NCI-H460 (cell line): ENCODE measurements at places on chromosomes 7 and 10. TPM values are rescaled to one million over a fixed set of nuclear protein-coding genes. Genes with fewer than 3 reads are reported as not detected.

- DNase-seq, result no peak
Observed at GRCh38 chr7:44985900-44986217, 7.0 kb upstream of the MYO1G start.

GRCh38 chr10:69506834-69507713 is 55.8 kb downstream of the TSPAN15 start:
- no peak for DNase-seq

The GNGT1 gene
- 0.47 and 0.61 TPM in 2 replicates for total RNA-seq

DNA sequence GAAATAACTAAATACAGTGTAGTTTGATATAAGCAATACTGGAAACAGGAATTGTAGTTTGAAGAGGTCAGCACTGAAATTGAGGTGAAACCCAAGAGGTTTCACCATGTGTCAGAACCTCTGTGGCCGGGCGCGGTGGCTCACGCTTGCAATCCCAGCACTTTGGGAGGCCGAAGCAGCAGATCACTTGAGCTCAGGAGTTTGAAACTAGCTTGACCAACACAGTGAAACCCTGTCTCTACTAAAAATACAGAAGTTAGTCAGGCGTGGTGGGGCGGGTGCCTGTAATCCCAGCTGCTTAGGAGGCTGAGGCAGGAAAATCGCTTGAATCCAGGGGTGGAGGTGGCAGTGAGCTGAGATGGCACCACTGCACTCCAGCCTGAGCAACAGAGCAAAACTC is 13.7 kb downstream of the AHCYL2 start:
- no peak for DNase-seq

DNA sequence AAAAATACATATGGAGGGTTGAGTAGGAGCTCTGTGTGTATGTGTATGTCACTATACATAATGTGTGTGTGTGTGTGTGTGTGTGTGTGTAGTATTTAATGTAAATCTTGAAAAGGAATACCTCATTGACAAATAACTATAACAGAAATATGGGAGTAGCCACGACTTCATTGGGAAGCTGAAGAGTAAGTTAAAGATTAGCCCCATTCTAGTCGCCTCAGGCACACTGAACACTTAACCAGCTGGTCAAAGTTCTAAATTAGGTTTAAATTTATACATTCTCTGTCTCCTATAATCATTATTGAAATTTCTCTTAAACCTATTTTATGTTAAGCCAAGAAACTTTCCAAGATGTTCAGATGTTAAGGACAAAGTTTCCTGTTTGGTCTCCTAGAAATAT is 45.3 kb downstream of the FAM13C start:
- no peak for DNase-seq

DNA sequence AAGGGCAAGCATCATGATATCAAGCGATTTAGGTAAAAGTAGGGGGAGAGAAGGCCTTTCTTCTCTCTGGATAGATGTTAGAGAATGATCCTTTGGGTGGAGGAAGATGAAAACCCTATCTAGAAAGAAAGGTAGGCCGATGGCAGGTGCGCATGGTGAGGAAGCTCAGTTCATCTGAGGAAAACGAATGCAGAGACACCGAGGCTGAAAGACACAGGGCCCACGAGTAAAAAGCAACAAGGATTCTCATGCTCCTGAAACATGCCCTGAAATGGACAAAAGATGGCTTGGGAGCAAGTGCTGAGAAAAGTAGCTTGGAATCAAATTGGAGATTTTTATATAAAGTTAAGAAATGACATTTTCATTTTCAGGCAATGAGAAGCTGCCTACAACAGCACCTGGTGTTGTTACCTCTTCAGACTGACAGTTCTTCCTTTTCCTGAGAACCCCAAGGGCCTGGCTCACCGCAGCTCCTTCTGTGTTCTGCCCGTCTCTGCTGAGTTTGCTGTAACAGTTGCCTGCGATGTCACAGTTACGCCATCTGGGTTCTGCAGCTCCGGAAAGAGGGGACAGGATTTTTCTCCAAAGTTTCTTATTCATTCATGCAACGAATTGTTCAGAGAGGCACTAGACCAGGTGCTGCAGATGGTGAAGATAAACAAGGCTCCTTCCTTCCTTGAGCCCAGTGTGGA is 402.0 kb upstream of the KLF6 start:
- DNase-seq, result no peak

The RASSF4 gene
- 0.63 and 0.94 TPM in 2 replicates for total RNA-seq

GRCh38 chr7:98869597-98870120 is at the start of gene TMEM130:
TMEM130 (minus strand) TSS chr7:98870014; CDS start chr7:98869861, 153 bp downstream.
- no peak for DNase-seq

The TSPAN15 gene
- 10.9 and 11.5 TPM in 2 replicates for total RNA-seq

The RTKN2 gene
- total RNA-seq, result 2.8 and 4.0 TPM in 2 replicates

The COL13A1 gene
- total RNA-seq, result 0.15 and 0.20 TPM in 2 replicates

DNA sequence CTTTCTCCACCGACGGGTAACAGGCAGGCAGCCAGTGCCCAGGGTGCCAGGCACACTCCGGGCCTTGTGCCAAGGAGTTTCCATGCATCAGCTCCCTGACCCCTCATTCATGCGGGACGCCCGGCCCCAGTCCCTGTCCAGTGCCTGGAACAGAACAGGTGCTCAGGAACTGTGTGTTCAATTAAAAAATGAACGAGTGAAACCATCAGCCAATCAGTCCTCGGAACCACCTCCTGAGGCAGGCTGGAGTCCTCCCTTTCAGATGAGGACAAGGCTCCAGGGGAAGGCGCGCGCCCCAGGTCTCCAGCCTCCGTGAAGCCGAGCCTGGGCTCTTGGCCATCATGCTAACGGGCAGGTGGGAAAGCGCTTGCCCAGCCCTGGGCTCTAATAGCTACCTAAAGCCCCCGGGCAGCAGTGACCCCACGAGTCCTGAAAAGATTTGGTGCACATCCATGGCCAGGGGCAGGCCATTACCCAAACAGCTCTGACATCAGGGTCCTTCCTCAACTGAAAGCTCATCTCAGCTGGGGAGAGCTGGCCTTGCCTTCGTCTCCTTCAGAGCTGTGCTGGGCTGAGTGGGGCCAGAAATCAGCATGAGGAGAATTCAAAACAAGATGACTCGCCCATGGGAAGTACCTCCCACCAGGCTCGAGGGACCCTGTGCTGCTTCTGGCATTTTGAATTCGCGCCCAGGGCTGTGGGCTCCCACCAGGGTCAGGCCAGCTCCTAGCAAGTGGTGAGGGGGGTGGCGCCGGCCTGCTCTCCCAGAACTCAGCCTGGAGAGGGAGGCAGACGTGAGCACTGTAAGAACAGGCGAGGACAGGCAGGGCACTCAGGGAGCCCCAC is 200.5 kb downstream of the MAD1L1 start:
- no peak for DNase-seq

GRCh38 chr7:140678816-140679130 is 6.0 kb downstream of the ADCK2 start:
- DNase-seq, result no peak

The DPYSL4 gene
- 1.5 and 2.1 TPM in 2 replicates for total RNA-seq

- DNase-seq, result no peak
Observed at GRCh38 chr10:105383978-105384377, 742.9 kb downstream of the SORCS3 start.

DNA sequence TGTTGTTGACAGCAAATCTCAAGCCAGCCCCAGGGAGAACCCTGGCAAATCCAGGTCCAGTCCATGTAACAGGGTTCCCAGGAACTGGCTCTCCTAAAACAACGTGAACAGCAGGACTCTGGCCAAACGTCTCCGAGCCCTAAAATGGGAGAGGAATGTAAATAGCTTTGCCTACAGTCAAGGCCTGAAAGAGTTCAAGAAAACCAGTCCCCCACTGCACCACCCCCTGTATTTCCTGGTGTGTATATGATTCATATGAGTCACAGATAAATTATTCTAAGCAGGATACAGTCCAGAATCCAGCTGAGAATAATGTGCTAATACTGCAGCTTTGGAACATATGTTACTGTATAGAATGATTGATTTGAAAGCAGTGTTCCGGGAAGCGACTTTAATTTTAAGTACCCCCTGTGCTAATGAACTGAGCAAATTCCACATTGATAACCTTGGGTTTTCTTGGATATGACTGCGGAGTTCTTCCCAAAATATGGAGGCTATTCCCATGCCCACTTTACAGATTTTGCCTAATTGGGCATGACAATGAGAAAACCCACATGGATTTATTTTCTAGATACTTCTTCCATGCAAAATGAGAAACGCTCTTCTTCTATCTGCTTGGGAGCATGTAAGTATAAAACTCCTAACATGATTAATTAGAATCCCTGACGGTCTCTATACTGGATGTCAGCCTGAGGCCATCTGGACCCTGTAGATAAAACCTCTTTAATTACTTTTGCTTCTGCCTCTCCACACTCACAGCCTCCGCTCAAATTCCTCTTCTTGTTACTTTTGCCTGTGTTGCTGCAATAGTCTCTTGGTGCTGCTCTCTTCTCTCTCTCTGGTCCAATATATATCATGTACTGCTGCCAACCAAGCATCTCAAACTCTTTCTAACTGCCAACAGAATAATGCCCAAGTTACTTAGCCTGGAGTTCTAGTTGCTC is 50.2 kb downstream of the LAMB4 start:
- DNase-seq, result no peak

DNA sequence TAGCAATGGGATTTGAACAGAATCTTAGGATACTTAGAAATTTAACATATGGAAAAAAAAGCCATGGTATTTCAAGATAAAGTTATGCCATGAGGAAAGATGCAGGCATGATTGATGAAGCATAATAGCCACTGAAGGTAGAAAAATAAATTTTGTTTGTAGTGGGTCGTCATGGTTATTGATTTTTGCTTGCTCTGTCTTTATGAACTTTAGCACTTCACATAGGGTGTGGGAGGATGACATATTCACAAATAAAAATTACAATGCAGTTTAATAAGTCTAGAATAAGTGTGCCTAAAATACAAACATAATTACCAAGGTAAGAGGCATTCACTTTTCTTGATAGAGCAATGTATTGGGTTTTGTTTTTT is 129.1 kb upstream of the SEMA3E start:
- no peak for DNase-seq

The CYP3A5 gene
- 0.17 and 0.74 TPM in 2 replicates for total RNA-seq

DNA sequence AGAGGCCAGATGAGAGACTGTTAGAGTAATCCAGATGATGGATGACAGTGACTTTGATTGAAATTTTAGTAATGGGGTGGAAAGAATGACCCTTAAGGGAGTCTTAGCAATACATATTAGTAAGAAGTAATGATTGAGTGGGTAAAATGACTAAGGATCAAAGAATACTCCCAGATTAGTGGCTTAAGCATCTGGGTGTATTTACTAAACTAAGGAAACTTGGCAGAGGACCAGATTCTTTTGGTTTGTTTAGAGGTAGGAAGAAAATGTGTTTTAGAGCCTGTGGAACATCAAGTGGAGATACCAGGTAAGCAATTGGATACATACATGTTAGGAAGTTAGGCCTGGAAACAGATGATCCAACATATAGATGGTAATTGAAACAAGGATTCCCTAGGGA is 58.8 kb upstream of the ADRA2A start:
- no peak for DNase-seq

DNA sequence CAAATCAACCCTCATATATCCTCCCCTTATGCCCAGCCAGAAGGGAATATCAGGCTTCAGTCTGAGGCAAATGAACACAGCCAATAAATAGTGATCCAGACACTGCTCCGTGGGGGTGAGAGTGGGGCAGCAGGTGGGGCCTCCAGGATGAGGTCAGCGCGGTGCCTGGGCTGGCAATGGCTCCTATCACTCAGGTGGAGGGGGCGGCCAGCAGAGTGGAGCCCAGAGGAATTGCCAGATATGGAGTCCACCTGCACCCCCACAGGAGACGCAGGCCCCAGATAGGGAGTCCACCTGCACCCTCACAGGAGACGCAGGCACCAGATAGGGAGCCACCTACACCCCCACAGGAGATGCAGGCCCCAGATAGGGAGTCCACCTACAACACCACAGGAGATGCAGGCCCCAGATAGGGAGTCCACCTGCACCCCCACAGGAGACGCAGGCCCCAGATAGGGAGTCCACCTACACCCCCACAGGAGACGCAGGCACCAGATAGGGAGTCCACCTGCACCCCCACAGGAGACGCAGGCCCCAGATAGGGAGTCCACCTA is 78.0 kb upstream of the PPP2R2D start:
- no peak for DNase-seq

The GDF2 gene
- not detected in 2 replicates for total RNA-seq

DNA sequence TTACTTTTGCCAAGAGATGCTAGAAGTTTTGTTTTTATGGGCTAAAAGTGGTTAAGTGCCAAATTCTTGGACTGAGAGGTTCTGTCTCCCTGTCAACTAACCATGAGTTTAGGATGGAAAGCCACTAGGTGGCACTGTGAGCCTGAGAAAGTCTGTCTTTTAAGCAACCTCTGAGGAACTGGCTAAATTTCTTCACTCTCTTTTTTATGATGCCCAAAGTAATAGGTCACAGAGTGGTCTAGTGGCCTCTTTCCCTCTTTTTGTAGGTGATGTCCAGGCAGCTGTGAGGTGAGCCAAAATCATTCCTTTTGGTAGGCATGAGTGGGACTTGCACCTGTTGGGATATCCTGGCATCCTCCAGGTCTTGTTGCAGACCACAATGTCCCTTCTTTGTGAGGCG is 56.8 kb downstream of the SND1 start:
- DNase-seq, result peak; percentile 76

- no peak for DNase-seq
Observed at GRCh38 chr10:92913973-92914372, 65.7 kb downstream of the EXOC6 start.

DNA sequence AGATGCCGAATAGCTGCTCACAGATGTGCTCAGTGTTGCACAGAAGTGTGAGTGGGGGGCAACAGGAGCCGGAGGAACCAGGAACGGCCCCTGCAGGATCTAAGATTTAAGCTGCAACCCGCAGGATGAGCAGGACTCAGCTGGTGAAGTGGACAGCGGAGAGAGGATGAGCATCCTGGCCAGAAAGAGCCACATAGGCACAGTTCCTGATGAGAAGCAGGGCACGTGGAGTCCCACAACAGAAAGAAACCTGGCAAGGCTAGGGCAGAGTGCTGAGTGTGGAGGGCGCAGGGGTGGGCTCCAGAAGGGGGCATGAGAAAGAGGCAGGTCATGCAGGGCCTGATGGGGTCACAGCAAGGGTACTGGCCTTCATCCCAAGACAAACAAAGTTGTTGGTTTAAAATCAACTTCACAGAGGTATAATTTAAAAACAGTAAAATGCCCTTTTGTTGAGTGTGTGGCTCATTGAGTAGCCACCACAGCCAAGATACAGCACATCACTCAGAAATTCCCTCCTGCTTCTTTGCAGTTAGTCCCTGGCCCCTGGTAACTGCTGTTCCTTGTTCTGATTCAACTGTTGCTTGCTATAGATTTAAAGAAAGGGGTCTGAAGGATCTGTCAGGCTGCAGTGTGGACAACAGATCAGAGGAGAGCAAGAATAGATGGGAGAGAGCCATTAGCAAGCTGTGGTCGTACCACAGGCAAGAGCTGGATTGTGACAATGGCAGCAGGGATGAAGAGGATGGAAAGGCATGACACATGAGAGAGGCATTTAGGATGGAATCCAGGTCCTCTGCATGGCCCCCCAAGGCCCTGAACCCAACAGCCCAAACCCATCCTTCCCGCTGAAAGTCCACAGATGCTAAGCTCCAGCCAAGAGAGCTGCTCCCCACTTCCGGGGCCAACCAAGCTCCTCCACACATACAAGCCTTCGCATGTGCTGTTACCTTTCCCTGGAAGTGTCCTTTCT is 53.1 kb upstream of the OSBPL3 start:
- DNase-seq, result no peak

The BTBD16 gene
- 0.43 and 0.45 TPM in 2 replicates for total RNA-seq
